ENCODE measurements at places on chromosomes 5 and 9.

- no peak for DNase-seq
Measured at GRCh38 chr9:106862110-106862820, 701 bp upstream of the ZNF462 start.

GRCh38 chr5:92378966-92379611 lies 996.0 kb upstream of the ARRDC3 start:
- no peak for DNase-seq

DNA sequence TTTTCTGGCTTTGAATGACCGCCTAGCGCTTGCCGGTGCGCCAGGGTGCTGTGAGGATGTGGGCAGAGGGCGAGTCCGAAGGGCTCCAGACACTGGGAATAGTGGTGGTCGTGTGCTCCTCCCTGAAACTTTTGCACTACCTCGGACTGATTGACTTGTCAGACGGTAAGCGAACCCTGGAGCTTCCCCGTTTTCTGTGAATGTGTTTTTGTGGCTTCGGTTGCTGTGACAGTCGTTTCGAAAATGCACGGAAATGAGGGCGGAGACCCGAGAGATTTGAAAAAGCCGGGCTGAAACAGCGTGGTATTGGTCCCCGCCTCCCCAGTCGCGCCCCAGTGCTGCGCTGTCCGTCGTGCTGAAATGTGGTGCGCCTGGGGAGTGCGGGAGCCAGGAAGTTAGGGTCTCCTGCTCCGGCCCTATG lies 102.5 kb upstream of the GABRP start:
- peak; percentile 12 for DNase-seq

GRCh38 chr9:110179734-110180133 lies 28.2 kb downstream of the C9orf152 start:
- DNase-seq = no peak

GRCh38 chr5:54653956-54654614 lies 136.5 kb downstream of the SNX18 start:
- DNase-seq = no peak

GRCh38 chr5:169651526-169651925 lies 14.5 kb downstream of the DOCK2 start:
- DNase-seq = no peak

- DNase-seq = no peak
Measured at GRCh38 chr5:58944221-58944620, 361.3 kb downstream of the RAB3C start.

DNA sequence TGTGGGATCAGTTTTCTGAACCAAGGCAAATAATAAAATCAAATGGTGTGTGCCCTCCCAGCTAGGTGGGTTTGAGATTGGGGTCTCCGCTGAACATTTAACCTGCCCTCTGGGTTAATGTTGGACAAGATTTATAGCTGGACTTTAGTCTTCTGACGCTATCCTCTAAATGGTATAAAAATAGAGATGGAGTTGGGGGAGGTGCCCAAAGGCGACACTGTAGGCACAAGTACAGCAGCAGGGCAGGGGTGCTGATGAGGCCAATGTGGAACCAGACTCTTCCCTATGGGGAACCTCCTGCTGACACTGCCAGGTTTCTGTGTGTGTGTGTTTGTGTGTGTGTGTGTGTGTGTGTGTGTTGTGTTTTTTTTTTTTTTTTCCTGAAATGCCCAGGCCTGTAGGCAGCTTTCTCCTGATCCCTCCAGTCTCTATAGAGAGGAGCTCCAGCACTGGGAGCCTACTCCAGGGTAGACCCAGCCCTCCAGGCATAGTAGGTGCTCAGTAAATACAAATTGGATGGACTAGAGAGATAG lies 37.9 kb downstream of the PCDH1 start:
- no peak for DNase-seq

- DNase-seq = no peak
Measured at GRCh38 chr5:76223696-76224095, 140.5 kb downstream of the SV2C start.

DNA sequence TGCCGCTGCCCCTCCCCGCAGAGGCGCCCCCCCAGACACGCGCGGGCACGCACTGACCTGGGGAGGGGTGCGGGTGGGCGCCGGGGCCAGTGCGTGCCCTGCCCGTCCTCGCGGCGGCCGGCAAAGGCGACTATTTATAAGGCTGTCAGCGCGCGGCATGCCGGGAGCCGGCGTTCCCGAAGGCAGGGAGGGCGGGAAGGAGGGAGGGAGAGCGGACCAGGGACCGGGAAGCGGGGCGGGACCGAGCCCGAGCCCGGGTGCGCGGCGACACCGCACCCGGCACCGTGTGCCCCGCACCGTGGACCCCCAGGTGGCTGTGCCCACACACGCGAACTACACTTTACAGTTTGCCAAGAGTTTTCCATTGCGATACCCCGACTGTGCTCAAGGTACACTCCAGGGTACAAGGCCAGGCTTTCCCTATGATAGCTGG lies at the start of gene AK1:
Gene AK1, minus strand, starts transcription at position 110 of the 433 bp plus-strand sequence. CDS start 3,058 bp downstream, outside the sequence.
- DNase-seq = no peak

DNA sequence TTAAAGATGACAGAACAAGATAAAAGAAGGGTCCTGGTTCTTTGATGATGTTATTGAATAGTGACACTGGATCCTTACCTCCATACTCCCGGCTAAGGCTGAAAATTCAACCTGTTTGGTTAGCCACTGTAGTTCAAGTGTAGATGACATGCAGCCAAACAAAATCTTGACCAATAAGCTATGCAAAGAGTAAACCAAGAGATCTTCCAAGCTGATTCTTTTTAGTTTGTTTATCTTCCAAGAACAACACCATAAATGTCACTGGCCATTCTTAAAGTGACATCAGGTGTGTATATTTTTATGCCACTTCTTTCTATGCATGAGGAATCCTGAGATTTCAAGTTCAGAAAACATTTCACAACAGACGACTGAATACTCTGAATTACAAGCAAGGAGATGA lies 141.5 kb upstream of the FST start:
- no peak for DNase-seq

DNA sequence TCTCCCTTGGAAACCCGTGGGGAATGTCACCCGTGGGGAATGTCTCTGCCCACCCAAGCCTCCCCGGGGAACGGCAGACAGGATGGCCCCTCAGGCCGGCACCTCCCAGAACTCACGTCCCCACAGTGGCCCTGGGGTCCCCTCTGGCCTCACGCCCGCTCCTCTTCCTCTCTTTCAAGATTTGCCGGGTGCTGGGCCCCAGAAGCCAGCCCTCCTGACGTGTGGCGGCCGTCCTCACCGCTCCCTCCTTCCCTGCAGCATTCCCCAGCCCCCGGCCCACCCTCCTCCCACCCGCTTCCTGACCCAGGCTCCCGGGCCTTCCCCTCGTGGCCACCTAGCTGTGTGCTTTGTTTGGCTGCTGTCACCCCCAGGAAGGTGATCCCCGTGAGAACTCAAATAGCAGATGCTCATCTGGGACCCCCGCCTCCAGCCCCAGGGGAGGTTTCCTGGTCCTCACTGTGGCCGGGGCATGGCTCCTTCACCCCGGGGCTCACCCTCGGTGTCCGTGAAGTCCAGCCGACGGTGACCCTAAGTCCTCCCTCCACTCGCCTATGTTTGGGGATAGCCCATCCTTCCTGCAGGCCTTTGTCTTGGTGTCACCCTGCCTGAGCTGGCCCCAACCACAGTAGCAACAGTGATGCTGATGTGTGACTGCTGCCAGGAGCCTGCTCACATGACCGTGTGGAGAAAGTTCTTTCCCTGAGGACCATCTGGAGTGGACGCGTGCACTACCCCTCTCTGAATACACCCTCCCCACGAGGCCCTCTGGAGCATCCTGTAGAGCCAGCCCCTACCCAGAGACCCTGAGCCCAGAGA lies 163.3 kb upstream of the IER5L start:
- DNase-seq = no peak

GRCh38 chr5:102231693-102232619 lies 64.1 kb downstream of the SLCO4C1 start:
- no peak for DNase-seq

DNA sequence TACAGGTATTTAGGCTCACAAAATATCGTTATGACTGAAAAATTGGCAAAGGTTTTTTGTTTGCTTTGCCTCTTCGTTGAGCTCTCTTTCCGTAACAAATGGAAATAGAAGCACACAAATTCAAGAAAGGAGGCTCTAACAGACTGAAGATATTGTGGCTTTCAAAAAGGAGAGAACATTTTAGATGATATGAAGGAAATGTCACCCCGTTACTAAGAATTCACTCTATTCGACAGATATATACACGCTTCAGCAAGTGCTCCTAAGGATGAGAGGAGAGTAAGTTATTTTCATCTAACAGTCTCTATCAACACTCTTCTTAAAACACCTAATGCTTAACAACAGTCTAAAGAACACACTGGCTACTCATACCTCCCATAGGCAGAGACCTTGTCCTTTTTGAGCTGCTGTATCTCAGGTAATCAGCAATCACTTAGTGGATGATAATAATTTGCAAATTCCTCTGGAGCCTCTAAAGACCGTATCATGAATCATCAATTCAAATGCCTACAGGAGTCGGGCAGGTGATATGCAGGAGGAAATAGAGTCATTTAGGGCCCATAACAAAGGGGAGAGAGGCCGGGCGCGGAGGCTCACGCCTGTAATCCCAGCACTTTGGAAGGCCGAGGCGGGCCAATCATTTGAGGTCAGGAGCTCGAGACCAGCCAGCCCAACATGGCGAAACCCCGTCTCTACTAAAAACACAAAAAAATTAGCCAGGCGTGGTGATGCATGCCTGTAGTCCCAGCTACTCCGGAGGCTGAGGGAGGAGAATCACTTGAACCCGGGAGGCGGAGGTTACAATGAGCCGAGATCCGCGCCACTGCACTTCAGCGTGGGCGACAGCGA lies 1.4 kb upstream of the HSDL2 start:
- DNase-seq = no peak

DNA sequence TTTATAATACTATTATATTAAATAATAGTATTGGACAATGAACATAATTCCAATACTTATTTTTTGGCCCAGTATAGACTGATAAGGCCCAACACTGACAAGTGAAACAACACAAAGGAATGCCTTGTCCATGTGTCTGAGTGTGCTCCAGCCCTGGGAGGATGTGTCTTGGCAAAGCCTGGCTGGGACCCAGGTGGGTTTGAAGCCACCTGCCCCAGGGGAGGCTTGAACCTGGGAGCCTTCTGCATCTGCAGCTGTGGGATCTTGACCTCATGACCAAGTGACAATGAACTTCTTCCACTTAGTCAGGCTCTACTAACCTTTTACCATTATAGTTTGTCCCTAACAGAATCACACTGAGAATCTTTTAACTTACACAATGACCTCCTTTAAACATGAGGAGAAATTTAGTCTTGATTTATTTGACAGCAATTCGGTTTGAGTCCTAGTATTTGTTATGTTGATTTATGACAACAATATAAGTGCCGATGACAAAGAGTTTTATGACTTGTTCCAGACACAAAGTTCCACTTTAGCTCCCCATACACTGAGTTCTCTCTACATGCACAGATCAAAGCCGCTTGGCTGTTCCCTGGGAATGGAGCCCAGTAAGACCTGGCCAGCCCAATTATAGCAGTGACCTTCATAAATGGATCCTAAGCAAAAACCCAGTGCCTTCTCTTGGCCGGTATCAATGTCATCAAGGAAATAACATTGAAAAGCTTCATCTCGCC lies 294.5 kb downstream of the CTNND2 start:
- DNase-seq = no peak

GRCh38 chr9:36764364-36765076 lies 191.8 kb downstream of the MELK start:
- no peak for DNase-seq

DNA sequence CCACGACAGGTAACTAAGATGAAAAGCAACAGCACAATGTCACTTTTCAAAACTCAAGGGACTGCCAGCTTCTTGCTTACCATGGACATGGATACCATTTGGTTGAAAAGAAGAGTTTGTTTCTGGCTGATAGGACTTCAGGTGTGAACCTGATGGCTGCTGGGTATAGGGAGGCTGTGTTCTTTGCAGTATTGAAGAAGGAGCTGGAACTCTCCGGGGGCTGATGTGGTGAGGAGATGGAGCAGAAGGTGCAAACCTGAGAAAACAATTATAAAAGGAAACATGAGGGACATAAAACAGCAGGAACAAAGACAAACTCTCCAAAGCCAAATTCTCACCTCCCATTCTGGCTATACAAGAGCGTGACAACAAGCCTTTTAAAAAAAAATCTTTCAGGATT lies 330.1 kb upstream of the RFX3 start:
- no peak for DNase-seq

DNA sequence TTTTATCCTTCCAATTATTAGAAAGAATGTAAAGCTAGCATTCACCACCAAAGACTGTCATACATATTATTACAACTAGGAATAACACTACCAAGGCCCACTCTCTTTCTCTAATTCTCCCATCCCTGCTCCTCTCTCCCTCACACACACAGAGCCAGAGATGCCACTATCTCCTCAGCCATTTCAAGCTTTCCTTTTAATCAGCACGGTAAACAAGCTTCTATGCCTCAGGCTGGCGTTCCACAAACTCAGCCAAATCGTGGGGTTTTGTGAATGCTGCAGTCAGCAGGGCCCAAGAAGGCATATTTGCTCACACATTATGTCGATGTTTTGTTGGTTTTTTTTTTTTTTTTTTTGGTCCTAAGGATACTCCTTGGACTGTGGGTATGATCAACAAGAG lies 979.9 kb upstream of the DMAC1 start:
- DNase-seq = no peak

DNA sequence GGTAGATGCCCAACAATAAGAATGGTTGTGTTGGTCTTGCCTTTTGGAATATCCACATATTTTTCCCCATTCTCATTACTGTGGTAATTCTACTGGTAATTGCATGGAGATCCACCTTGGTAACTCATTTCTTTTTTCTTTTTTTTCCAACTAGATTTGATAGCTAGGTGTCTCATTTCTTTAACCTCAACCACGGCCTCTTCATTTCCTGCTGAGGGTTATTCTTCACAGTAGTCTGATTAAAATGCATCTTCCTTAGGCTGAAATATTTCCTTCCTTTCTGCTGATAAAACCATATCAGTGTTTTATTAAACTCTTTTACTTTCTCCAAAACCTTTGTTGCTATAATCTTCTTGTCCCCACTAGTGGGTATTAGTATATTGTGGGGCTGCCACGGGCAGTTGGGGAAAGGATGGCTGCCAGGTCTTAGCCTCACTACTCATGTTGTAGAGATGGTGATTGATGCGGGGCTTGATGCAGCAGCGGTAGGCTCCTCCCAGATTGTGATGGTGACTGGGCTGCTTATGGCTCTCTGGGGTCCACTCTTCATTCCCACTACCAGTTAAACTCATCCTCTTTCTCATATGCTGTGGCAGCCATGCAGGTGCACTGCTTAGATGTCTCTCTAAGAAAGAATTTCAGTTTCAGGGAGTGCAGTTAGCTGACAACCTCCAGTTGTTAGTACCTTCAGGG lies 35.9 kb downstream of the KIF2A start:
- DNase-seq = no peak

- no peak for DNase-seq
Measured at GRCh38 chr5:112703866-112704820, 33.5 kb upstream of the APC start.

DNA sequence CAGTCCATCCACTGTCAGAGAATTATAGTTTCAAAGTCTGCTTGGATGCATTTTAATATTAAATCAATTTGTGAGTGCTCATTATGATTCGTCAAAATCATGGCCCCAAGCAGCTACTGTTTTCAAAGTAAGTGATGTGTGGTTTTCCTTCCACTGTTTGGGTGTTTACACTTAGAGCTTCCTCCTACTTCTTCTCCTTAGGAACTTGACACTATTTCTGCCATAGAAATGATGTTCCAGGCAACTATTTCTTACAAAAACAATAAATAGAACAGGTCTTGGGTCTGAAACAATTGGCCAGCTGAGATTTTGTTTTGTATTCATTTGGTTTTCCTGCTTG lies 132.8 kb upstream of the RAI14 start:
- DNase-seq = no peak

Measured in smooth muscle cell of the brain vasculature (primary cell).